B cell (primary cell): ENCODE measurements at places on chromosomes 3 and 15. TPM values are rescaled to one million over a fixed set of nuclear protein-coding genes. Genes with fewer than 3 reads are reported as not detected.

The COLQ gene
- 1.9 TPM in 2 replicates for total RNA-seq

The MYO5C gene
- total RNA-seq, result 3.2 and 4.5 TPM in 2 replicates

DNA sequence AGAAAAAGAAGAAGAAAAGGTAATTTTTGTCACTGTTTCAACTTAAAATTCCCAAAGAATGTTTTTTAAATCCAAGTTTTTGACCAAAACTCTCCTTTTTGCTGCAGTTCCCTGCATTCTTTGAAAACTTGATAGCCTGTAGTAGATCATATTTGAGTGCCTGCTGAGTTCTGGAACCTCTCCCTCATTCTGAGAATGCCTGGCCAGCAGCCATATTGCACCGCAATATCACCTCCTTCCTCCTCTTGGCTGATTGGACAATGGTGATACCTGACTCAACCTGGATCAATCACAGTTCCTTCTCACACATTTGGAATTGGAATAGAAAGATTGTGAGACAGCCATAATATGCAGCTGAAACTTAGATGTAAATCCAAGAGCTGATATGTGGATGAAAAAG, 97.6 kb upstream of the GAP43 start:
- DNase-seq, result no peak

DNA sequence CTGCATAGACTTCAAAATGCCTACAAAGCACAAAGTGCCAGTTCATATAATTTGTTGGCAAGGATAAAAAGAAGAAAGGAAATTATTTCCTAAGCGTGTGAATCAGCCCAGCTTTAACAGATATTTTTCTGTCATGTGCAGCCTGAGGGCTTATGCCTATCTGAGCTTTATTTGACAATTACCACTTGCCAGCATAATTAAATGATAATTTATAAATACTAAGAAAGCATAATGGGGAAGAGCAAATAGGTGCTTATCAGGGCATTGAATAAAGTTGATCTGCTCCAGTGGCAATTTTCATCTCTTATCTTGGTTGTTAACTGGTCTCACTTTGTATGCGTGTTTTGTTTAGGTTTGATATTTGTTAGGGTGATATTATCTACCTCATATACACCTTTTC, 313.4 kb upstream of the DNAJC19 start:
- DNase-seq, result no peak

DNA sequence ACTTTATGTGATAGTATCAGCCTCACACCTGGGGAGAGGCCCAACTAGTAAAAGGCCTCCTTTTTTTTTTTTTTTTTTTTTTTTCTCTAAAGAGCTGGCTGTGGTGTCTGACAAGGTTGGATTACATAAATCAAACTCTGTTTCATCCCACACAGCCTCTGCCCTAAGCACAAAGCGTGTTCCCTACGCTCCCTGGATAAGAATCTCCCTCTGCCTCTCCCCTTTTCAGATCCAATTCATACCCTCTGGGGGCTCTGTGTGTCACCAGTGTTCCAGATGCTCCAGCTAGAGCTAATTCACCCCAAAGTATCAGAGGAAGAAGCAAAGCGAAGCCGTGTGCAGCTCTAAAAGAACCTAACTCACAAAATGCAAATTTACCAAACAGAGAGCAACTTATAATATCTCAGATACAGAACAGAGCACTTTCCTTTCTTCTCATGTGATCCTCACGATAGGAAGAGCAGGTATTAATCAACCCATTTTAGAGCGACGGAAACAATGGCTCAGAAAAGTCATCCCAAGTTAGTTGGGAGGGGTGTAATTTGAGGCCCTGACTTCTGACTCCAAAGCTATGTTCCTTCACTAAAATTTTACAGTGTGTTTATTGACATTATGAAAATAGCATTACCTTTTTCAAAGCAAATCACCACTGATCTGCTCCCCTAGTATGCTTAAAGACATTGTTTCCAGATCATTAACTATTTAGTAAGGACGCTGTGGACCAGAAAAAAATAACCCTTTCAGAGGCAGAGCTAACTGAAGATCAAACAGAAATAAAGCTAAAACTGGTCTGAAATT, 12.4 kb downstream of the BMF start:
- peak; percentile 72 for DNase-seq

DNA sequence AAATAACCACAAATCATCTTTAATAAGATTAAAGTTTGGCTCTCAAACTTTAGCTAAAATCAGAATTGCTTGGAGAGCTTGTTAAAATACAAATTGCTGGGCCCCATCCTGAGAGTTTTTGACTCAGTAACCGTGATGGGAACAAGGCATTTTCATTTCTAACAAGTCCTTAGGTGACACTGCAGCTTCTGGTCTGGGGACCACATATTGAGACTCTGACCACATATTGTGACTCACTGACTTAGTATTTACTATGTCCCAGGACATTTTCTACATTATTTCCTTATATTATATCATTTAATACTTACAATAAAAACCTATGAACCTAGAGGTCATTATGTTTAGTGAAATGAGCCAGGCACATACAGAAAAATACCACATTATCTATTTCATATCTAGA, 164.5 kb downstream of the ZMAT3 start:
- DNase-seq, result no peak

GRCh38 chr3:51687431-51688205, 16.6 kb downstream of the TEX264 start:
- no peak for DNase-seq

DNA sequence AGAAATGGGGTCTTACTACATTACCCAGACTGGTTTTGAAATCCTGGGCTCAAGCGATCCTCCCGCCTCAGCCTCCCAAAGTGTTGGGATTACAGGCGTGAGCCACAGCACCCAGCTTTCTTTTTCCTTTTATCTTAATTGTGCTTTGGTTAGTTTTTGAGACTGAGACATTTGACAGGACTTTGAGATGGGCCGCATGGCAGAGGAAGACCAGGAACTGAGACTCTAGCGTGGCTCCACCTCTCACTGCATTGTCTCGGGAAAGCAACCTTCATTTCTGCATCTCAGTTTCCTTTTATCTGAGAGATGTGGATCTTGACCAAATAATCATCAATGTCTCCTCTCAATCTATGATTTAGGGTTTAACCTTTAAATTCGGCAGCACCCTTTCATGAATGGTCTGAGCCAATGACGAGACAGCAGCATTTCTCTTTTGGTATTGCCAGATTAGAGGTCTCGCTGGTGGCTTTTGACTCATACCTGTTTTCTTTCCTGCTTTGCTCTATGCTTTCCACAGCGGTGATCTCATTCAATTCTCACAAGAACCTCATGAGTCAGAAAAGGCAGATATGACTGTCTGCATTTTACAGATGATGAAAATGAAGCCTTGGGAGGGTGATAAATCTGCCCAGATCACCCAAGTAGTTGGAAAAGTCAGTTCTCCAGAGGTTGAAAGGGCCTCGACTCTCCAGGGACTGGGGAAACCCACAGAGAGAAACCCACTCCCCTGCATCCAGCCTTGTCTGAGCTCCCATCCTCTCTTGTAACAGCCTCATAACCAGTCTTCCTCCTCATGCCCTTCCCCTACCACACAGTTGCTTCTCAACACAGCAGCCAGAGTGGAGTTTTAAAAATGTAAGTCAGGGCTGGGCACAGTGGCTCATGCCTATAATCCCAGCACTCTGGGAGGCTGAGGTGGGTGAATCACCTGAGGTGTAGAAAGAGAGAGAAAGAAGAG, 84.8 kb upstream of the FOXB1 start:
- no peak for DNase-seq

- DNase-seq, result peak; percentile 78
These were observed 44.0 kb downstream of the ZBTB38 start for GRCh38 chr3:141412087-141412935.

GRCh38 chr3:33722626-33723370, 4.7 kb upstream of the CLASP2 start:
- DNase-seq, result no peak
